Activated effector memory CD4-positive, alpha-beta T cell treated with anti-CD3 and anti-CD28 coated beads, Interleukin-2, amount 50 U/mL, for 16 hours (primary cell): ENCODE measurements at places on chromosomes 12 and 14.
A peak's percentile ranks its signal among the peaks of the same experiment; 100 is the strongest.

GRCh38 chr14:33435911-33436689, 497.4 kb downstream of the NPAS3 start:
- DNase-seq, result no peak

GRCh38 chr12:91441246-91441645, 258.6 kb upstream of the DCN start:
- DNase-seq, result no peak

- DNase-seq, result no peak
These were observed 624.9 kb upstream of the FOXG1 start for GRCh38 chr14:28141662-28142061.

DNA sequence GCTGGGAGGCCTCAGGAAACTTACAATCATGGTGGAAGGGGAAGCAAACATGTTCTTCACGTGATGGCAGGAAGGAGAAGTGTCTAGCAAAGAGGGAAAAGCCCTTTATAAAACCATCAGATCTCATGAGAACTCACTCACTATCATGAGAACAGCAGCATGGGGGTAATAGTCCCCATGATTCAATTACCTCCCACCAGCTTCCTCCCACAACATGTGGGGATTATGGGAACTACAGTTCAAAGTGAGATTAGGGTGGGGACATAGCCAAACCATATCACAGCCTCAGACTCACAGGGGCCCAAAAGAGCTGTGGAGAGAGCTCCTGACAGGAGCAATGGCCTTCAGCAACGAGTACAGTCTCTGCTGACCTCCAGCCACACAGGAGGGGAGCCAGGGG, 151.4 kb downstream of the GXYLT1 start:
- DNase-seq, result no peak

DNA sequence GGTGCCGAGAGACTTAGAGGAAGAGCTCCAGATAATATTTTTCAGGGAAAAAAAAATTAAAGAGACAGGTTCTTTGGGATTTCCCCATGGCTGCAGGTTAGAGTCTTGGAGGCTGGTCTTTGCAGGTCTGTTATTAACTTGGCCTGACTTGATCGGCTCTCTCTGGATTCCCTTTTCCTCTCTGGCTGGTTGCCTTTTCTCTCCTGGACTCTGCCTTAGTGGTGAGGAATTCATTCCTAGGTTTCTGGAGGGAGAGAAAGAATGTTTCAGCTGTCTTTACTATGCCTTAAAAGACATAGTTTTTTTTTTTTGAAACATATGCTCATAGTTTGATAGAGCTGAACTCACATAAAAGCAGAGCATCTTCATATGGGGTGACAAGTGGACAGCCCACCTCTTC, 336.3 kb downstream of the BMP4 start:
- DNase-seq, result no peak

DNA sequence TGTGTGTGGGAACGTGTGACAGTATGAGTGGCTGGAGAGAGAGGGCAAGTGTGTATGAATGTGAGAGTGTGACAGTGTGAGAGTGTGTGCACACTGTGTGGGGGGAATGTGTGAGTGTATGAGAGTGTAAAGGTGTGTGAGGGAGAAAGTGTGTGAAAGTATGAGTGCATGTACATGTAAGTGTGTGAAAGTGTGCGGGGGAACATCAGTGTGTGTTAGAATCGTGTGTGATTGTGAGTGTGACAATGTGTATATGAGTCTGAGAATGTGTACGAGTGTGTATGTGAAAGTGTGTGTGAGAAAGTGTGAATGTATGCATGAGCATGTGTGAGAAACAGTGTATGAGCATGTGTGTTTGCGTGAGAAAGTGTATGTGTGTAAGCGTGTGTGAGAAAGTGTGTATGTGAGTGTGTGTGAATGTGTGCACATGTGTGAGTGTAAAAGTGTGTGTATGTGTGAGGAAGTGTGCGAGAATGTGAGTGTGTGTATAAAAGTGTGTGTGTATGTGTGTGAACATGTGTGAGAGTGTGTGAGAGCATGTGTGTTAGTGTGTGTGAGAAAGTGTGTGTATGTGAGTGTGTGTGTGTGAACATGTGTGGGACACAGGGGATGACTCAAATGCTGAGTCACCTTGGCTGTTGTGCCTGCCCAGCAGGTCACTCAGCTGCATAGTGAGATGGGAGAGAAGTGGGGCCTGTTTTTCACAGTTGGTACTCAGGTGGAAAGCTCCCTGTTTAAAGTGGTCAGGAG, 220.5 kb upstream of the TBX3 start:
- DNase-seq, result no peak

DNA sequence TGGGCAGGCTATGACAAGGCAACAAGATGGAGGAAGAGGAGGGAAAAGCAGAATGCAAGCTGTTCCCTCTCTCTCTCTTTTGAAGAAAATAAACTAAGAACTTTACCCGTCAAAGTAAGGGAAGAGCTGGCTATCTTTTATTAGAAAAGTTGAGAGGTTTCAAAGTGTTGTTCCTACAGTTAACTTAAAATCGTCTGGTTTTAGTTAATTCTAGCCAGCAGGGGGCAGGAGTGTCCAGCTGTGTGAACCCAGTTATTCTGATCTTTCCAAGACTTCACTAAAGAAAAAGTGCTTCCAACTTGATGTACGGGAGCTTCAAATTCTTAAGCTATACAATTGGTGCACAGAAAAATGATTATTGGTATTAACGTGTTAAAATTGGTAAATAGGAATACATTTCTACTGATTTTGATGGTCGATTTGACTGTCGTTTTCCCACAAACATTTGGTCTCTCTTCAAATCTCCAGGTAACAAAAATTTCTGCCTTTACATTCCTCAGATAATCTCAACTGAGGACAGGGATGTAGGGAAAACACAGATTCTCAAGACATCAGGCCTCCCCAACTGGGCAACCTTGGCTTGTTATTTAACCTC, 28.4 kb upstream of the MON2 start:
- peak; percentile 73 for DNase-seq

DNA sequence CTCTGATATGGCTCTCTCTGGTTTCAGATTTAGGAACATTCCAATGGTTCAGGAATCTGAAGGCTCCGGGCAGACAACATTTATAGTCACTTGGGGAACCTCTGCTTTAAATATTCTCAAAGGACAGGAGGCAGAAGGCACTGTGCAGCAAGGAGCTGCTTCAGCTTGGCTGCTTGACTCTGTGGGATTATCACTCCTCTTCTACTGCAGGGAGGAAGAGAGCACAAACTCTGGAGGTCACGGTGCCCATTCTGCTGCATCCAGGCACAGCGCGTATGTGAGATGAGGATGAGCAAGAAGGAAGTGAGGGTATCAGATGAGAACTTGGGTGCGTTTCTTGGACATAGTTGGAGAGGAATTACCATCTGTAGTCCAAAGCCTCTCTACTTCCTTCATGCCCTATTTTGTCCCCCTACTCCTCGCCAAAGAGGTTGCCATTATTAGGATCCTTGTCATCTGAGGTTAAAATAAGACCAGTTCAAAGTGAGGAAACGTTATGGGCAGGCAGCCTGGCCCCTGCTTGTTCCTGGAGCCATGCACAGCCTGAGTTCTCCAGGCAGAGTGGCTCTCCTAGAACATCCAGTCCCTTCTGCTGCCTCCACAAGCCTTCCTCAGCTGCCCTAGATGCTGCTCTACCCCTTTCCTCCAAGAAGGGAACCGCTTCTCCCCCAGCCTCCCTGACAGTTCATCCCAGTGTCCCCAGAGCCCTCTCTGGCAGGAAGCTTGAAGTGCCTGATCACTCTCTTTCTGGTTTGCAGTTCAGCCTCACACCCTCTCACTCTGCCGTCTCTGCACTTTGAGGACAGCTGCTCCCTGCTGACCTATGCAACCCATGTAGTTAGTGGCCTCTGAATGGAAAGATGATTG, 12.5 kb downstream of the FGF6 start:
- DNase-seq, result no peak

GRCh38 chr14:66306101-66306500, 180.1 kb upstream of the CCDC196 start:
- DNase-seq, result no peak

GRCh38 chr12:9646794-9647781, 22.4 kb upstream of the CLEC2D start:
- DNase-seq, result no peak

GRCh38 chr12:16506394-16506793, 99.6 kb downstream of the LMO3 start:
- DNase-seq, result no peak

- DNase-seq, result no peak
These were observed 183.8 kb upstream of the HMGA2 start for GRCh38 chr12:65640489-65640901.

DNA sequence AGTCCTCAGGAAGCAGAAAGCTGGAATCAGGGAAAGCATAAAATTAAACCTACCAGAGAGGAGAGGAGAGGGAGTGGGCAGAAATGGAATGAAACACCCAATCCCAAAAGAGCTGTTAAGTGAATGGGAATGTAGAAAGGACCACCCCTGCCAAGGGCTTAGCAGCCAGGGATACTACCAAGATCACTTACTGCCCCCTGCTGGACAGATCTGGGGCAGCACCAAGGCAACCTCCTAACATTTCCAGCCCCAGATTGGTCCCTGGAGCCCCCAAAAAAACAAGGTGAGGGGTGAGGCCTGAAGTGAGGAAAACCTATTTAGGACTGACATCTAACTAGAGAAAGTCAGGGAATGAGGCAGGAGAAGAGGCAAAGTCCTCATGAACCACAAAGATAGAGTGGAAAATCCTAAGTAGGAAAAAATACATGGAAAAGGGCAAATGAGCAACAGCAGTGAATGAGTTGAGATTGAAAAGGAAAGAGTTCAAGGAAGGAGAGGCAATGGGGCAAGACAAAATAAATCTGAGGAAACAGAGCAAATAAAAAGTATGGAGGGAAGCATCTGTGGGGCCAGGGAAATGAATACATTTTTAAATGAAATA, 11.2 kb upstream of the FKBP11 start:
- DNase-seq, result peak; percentile 93

- DNase-seq, result no peak
These were observed 69.7 kb downstream of the LGMN start for GRCh38 chr14:92678766-92679165.

GRCh38 chr12:29241821-29242591, 92.9 kb downstream of the FAR2 start:
- DNase-seq, result no peak

GRCh38 chr14:89166633-89167032, 250.4 kb downstream of the FOXN3 start:
- DNase-seq, result no peak

DNA sequence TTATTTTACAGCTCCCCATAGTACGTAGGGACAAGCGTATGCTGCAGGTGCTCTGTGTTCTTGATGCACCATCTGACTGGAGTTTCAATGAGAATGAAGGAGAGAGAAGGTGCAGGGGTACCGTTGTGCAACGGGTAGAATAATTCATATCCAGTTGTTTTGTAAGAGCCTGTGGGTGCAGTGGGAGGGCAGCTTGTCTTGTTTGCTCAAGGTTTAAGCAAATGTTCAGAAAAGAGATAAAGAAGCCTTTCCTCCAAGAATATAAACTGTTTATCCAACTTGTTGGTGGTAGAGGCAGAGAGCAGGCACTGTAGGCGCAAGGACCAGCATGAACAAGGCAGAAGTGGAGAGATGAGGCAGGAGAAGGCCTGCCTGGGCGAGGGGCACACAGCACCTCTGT, 64.2 kb downstream of the ADCK1 start:
- DNase-seq, result no peak

DNA sequence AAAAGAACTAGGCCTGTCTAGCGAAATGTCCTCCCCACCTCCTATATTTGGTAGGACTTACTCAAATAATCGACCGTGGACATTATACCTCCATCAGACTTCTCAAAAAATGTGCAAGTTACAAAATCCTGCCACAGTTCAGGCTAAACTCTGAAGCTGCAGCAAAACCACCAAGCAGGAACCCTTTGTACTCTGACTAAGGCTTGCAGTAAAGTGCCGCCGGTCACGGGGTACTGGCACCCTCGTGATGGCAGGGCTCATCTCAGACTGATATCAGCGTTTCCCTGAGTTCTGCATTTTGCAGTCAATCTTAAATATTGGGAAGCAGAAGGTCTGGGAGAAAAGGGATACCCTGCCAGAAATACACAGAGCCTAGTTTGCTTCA, 17.1 kb downstream of the SLC11A2 start:
- DNase-seq, result peak; percentile 77

- no peak for DNase-seq
These were observed 58.6 kb downstream of the NRXN3 start for GRCh38 chr14:78228702-78229327.

DNA sequence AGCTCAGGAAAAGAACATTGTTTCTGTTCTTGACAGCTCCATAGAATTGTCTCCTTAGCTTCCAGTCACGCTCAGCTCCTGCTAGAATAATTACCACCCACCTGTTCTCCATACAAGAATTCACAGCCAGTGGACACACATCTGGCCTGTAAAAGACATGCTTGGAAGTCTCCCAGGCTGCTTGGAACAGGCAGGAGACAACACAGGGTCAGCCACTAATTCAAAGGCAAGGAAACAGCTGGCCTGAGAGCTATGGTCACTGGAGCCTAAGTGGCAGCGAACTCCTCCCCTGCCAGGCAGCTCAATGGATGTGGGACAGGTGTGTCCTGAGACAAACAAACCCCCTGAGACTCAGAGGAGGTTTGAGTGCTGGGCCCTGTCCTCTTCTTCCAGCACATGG, 22.9 kb upstream of the LTBP2 start:
- no peak for DNase-seq

DNA sequence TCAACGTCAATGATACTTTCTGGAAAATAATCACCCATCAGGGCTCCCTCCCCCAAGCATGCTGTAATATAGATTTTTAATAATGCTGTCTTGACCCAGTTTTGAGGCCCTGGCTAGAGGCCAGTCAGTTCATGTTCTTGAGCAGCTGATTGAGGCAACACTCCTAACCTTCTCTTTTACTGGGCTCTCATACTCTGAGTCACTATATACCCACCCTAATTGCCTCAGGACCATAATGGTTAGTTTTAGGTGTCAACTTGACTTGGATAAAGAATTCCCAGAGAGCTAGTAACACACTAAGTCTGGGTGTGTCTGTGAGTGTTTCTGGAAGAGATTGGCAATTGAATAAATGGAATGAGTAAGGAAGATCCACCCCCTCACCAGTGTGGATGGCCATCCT, 527.0 kb upstream of the ATP2B1 start:
- DNase-seq, result no peak

DNA sequence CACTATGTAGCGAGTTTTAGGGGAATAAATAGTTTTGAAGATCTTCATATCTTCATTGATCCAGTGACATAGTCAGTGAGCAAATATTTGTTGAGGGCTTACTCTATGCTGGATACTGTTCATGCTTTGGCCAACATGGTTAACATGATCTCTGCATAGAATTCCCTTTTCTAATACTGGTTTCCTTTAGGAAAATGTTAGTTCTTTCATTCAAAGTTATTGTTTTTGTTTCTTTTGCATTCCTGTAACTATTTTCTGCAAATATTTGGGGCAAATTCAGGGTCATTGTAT, 226.5 kb downstream of the C12orf50 start:
- no peak for DNase-seq

DNA sequence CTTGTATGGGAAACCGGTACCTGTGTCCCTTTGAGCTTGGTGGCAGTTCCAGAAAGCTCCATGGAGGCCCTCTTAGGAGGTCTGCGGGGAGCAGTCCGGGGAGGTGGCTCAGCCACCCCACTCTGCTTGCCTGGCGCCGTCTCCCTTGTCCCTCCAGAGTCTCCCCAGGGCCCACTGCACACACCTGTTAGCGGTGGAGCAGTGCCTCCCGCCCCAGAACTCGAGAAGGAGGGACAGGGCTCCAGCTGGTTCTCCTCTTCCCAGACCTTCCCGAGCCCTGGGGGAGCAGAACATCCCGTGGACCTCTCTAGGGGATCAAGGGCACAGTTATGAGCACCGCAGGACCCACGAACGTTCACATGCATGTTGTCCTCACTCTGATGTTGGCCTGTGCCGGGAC, 10.8 kb downstream of the ASPG start:
- DNase-seq, result no peak

- peak; percentile 31 for DNase-seq
These were observed 15.6 kb upstream of the TTC7B start for GRCh38 chr14:90831821-90832220.
